Keratinocyte (primary cell): ENCODE measurements at places on chromosomes 5 and 9. TPM values are rescaled to one million over a fixed set of nuclear protein-coding genes. Genes with fewer than 3 reads are reported as not detected.

DNA sequence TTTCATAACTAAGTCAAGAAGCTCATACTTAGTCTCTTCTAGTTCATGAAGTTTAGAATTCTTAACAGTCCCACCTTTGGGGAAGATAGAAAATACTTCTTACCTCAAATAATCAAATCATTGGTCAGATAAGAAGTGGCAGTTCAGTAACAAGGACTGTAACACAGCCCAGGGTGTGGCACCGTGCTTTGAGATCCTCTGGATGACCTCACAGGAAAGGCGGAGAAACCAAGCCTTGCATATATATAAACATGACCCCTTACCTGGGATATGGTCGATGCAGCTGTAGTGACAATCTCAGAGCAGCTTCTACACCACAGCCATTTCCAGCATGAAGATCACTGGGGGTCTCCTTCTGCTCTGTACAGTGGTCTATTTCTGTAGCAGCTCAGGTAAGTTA is at the start of gene SPINK7:
TSS of gene SPINK7 (plus strand) at position 271 of the 400 bp plus-strand sequence. CDS start at position 332, 61 bp downstream.
- no peak for DNase-seq

DNA sequence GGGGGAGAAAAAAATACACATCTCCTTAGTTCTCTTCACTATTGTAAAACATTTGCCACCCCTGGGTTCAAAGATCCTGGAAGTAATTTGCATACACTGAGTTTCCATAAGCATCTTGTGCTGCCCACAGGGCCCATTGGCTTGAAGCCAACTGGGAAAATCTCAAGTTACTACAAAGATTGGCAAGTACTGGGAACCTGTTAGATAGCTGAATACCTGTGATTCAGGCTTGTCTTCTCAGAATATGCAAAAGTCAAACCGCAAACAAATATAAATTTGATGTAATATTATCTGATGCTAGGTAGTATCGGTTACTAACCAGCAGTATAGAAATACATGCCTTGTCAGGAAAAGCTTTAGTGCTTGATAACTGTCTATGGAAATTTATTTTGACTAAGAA is 156.9 kb upstream of the FST start:
- peak; percentile 94 for DNase-seq

GRCh38 chr9:26935847-26936246 is 11.2 kb downstream of the PLAA start:
- DNase-seq, result no peak

- DNase-seq, result no peak
Observed at GRCh38 chr9:98219364-98219716, 26.9 kb upstream of the CORO2A start.

FAM78A gene
- 0.25 to 1.1 TPM (median 0.33 TPM) in 3 replicates for polyA plus RNA-seq

C7 gene
- polyA plus RNA-seq, result not detected in 3 replicates
